ENCODE measurements at places on chromosomes 1 and 21.
A peak's percentile ranks its signal among the peaks of the same experiment; 100 is the strongest.

GRCh38 chr1:230123280-230124185, 56.5 kb downstream of the GALNT2 start:
- no peak for DNase-seq
- no peaks in the 10 kb centered on the region for H3K27me3 ChIP-seq
- peak overlapping the region; percentile 79 for H3K27ac ChIP-seq
- peaks cover 83% of the 10 kb centered on the region for H3K4me1 ChIP-seq
- peak overlapping the region; percentile 5 for H3K4me3 ChIP-seq

DNA sequence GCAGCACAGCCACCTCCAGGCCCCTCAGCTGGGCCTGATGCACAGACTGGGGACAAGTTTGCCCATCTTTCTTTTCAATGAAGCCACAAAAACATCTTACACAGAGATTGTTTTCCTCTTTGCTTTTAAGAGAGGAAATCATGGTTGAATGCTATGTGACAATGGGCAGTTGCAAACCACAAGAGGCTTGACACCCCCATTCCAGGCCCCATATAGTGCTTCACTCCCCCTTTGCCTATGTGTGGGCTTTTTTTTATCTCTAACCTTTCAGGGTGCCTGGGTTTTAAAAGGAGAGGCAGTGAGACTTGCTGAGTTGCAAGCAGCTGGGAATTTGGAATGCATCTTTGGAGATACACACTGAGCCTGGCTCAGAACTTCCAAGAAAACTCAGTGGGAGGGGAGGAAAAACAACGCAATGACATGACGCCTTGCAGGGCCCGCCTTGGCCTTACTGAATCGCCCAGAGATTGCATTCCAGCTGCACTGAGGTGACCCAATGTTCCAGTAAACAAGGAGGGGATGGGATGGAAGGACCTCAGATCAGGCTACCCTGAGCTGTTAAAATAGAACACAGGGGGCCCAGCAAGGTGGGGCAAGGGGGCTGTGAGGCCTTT, 145.2 kb upstream of the ZNF648 start:
- H3K4me1 ChIP-seq: no peaks in the 10 kb centered on the region
- no peak for DNase-seq
- H3K36me3 ChIP-seq: no peaks in the 10 kb centered on the region
- no peak overlapping the region for H3K27ac ChIP-seq

GRCh38 chr1:169886422-169886821, 7.3 kb downstream of the SCYL3 start:
- H3K36me3 ChIP-seq: peaks cover 64% of the 10 kb centered on the region
- H3K27me3 ChIP-seq: no peaks in the 10 kb centered on the region
- peaks cover 50% of the 10 kb centered on the region for H3K4me1 ChIP-seq
- H3K4me3 ChIP-seq: no peak overlapping the region

DNA sequence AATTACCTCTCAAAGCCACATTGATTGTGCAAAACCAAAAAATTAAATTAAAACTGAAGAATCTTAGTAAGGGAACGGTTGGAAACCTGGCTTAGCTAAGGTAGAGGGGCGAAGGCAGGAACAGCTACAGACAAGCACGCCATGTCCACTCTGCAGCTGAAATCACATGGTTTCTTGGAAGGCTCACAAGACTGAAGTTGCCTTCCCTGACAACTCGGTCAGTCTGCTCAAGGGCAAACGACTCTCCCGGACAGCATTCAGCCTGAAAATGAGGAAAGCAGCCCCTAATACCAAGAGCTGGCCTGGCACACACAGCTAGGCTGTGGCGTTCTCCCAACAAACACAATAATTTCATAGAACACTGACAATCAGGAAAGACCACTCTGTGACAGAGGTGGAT, 22.7 kb upstream of the BECN2 start:
- no peaks in the 10 kb centered on the region for H3K4me1 ChIP-seq
- no peaks in the 10 kb centered on the region for H3K36me3 ChIP-seq
- no peak overlapping the region for H3K4me3 ChIP-seq

GRCh38 chr1:74690364-74690696, 16.7 kb upstream of the ERICH3 start:
- H3K36me3 ChIP-seq: no peaks in the 10 kb centered on the region
- no peak overlapping the region for H3K4me3 ChIP-seq
- no peak for DNase-seq
- H3K4me1 ChIP-seq: peaks cover 1% of the 10 kb centered on the region
- no peaks in the 10 kb centered on the region for H3K27me3 ChIP-seq
- no peak overlapping the region for H3K27ac ChIP-seq

DNA sequence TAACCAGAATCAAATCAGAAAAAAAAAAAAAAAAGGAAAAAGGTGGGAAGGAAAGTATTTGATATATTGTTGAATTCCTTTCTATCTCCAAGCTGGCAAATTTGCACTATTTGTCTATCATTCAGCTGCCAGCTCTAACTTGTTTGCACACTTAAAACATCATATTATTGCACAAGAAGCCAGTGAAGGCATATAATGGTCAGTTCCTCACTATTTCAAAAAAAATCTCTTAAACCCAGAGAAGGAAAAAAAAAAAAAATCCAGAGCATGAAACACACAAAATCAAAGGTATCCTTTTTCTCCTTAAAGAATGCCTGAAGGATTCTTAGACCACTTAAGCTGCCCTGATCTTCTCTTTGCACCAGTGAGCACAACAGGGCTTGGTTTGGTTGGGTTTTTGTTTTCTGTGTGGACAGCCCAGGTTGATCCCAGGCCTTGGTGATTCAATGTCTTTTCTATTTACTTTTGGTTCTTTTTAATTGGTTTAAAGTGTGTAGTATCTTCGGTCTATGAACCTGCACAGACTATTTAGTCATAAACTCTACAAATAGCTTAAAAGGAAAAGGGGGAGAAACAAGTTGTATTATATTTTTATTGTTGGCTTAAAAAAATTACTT, 40.2 kb downstream of the DUSP10 start:
- H3K4me1 ChIP-seq: peaks cover 18% of the 10 kb centered on the region
- DNase-seq: no peak
- H3K4me3 ChIP-seq: no peak overlapping the region
- no peak overlapping the region for H3K27ac ChIP-seq
- peaks cover 52% of the 10 kb centered on the region for H3K36me3 ChIP-seq
- no peaks in the 10 kb centered on the region for H3K27me3 ChIP-seq

DNA sequence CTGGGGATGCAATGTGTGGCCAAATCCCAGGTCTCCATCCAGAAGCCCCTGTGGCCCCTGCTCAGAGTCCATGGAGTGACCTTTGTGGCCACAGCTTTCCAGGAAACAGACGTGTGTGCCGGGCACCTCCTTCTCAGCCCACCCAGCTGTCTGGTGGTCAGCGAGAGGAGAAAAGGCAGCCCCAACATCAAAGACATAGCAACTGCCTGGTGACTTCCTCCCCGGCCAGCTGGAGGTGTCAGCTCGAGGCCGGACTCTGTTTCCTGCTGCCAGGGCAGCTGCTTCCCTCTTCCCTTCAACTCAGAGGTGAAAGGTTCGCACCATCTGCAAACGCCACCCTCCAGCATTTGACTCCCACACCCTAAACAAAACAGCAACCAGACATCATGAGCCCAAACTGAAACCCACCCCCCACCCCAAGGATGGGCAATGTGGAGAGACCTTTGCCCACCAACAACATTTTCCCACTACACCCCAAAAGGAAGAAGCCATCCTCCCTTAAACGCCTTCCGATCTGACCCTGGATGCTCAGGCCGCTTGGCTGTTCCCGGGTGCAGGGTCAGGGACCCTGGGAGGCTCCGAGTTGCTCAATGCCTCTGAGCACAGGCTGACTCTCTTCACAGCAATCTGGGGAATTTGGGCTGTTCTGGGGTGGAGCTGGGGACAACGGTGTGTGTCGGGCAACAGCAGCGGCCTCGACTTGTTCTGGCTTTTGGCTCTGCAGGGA, 162.3 kb downstream of the PSMG1 start:
- no peak overlapping the region for H3K4me3 ChIP-seq
- peaks cover 5% of the 10 kb centered on the region for H3K27me3 ChIP-seq
- no peak overlapping the region for H3K27ac ChIP-seq
- H3K4me1 ChIP-seq: no peaks in the 10 kb centered on the region

- H3K4me1 ChIP-seq: no peaks in the 10 kb centered on the region
- H3K27ac ChIP-seq: no peak overlapping the region
- H3K36me3 ChIP-seq: no peaks in the 10 kb centered on the region
- no peaks in the 10 kb centered on the region for H3K27me3 ChIP-seq
- H3K4me3 ChIP-seq: no peak overlapping the region
- DNase-seq: no peak
These were observed 10.0 kb upstream of the SRARP start for GRCh38 chr1:15994081-15994480.

DNA sequence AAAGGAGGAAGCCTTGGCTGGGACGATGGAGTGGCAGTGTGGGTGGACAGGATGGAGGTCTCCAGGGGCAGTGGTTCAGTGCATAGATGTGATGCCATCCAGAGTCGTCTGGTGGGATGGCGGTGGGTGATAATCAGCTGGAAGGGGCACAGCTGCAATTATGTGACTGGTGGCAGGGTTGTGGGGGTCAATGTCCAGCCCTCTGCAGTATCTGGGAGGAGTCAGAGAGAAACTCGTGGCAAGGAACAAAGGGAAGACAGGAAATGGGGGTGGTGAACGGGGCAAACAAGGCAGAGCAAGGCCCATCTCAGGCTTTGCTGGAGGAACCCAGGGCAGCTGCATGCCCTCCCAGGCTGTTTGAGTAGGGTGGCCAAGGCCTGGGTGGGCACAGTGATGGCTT, 118.3 kb upstream of the USP24 start:
- no peak overlapping the region for H3K27ac ChIP-seq
- H3K36me3 ChIP-seq: no peaks in the 10 kb centered on the region
- H3K4me3 ChIP-seq: no peak overlapping the region
- peaks cover 5% of the 10 kb centered on the region for H3K4me1 ChIP-seq
- H3K27me3 ChIP-seq: peaks cover 2% of the 10 kb centered on the region
- no peak for DNase-seq

GRCh38 chr1:156551869-156552268, 20.5 kb downstream of the IQGAP3 start:
- no peaks in the 10 kb centered on the region for H3K27me3 ChIP-seq
- no peak overlapping the region for H3K27ac ChIP-seq
- peaks cover 5% of the 10 kb centered on the region for H3K4me1 ChIP-seq

- peaks cover 3% of the 10 kb centered on the region for H3K27me3 ChIP-seq
- no peaks in the 10 kb centered on the region for H3K36me3 ChIP-seq
- H3K4me3 ChIP-seq: no peak overlapping the region
- H3K4me1 ChIP-seq: no peaks in the 10 kb centered on the region
These were observed 143.5 kb downstream of the SLC30A10 start for GRCh38 chr1:219784660-219785381.

DNA sequence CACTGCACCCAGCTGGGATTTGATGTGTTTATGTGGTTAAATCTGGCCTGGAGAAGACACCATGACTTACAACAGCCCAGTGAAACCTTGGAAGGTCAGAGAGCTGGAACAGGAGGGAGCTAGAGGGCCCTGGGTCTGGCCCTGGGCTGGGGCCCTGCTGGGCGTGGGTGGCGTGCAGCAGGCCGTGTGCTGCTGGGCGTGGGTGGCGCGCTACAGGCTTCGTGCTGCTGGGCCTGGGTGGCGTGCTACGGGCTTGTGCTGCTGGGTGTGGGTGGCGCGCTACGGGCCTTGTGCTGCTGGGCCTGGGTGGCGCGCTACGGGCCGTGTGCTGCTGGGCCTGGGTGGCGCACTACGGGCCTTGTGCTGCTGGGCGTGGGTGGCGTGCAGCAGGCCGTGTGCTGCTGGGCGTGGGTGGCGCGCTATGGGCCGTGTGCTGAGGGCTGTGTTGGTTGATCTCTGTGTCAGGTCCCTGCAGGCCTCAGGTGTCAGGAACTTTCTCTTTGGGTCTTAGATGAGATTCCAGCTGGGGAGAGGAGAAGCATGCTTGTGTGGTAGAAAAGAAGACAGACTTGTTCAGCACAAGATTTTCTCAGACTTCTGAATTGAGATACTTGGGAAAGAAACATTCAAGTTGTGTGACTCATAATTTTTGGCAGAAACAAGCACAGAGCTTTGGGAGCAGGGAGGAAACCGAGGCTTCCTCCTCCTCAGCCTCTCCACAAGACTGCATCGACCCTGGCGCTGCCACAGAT, 66.0 kb downstream of the COL18A1 start:
- H3K27me3 ChIP-seq: no peaks in the 10 kb centered on the region
- peak overlapping the region; percentile 76 for H3K27ac ChIP-seq
- peaks cover 15% of the 10 kb centered on the region for H3K4me1 ChIP-seq
- no peaks in the 10 kb centered on the region for H3K36me3 ChIP-seq
- no peak overlapping the region for H3K4me3 ChIP-seq
